Activated T-cell treated with anti-CD3 and anti-CD28 coated beads for 24 hours (primary cell): ENCODE measurements at places on chromosomes 12 and 14.

GRCh38 chr14:55220230-55220629 is 28.8 kb upstream of the DLGAP5 start:
- DNase-seq: no peak

DNA sequence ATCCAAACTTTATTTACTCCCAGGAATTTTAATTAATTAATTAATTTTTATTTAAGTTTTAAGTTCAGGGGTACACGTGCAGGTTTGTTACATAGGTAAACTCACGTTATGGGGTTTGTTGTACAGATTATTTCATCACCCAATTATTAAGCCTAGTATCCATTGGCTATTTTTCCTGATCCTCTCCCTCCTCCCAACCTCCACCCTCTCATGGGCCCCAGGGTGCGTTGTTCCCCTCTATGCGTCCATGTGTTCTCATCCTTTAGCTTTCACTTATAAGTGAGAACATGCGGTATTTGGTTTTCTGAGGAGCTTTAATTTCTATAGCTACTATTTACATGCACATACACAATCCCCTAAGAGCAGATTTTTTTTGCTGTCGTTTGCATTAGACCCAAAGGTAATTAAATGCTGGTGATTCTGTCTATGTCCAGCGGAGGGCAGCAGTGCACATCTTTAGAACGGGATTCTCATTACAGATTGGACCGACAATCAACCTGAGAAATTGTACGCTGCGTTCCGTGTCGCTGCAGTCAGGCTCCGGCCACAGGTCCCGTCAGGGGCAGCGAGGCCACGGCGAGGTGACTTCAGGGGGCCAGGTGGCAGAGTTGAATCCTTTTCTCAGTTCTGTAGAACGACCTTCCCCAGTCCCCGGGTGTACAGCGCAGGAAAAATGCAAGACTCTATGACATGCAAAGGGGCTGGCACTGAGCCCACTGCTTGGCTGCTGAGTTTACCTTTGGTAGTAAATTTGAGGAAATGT is 11.6 kb downstream of the TMEM30B start:
- peak; percentile 61 for DNase-seq

DNA sequence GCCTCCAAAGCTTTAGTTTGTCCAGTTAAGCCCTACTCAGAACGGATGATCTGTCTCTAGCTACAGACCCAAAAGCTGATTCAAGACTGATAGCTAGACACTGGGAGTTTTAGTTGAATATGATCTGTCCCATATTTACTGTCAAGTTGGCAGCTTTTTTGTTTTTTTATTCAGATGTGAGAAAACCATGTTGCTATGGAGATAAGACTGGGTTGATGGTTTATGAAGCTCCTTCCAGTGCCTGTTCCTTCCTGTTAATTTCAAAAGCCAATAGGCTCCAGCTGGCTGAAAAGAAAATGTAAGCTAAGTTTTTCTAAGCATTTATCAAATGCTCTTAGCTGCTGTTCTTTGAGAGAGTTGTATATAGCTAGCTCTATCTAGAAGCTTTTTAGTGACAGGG is 4.7 kb downstream of the DYNLL1 start:
- DNase-seq: no peak

- peak; percentile 18 for DNase-seq
Measured at GRCh38 chr12:6056406-6057240, 67.8 kb downstream of the VWF start.

GRCh38 chr14:99147366-99147740 is 124.6 kb downstream of the BCL11B start:
- no peak for DNase-seq

DNA sequence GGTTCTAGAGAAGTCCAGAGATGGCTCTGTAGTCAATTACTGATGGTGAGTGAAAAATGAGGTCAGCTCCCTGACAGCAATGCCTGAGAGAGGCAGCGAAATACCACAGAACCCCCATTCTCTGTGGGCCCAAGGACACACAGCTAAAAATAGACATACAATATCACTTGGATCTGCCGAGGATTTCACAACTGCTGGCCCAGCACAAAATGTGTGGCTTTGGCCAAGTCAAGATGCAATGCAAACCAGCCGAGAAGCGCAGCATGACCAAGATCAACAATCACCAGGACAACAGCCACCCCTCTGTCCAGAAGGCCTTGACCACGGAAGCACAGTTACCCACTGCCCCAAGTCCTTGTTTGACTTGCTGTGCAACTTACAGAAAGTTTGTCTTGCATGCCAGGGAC is 52.2 kb downstream of the CKAP4 start:
- no peak for DNase-seq

GRCh38 chr14:84749191-84749955 is 780.6 kb upstream of the FLRT2 start:
- no peak for DNase-seq

GRCh38 chr12:123958462-123958861 is 14.2 kb downstream of the CCDC92 start:
- no peak for DNase-seq

DNA sequence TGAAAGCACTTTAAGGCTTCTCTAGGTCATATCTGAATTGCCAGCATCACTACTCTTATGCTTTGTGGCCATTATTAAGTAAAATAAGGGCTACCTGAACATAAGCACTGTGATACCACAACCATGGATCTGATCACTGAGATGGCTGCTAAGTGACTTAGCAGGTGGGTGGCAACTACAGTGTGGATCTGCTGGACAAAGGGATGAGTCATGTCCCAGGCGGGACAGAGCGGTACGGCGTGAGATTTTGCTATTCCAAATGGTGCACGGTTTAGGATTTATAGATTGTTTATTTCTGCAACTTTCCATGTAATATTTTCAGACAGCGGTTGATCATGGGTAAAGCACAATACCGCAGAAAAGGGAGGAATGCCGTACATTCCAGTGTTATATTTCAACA is 39.4 kb downstream of the MLXIP start:
- DNase-seq: no peak

DNA sequence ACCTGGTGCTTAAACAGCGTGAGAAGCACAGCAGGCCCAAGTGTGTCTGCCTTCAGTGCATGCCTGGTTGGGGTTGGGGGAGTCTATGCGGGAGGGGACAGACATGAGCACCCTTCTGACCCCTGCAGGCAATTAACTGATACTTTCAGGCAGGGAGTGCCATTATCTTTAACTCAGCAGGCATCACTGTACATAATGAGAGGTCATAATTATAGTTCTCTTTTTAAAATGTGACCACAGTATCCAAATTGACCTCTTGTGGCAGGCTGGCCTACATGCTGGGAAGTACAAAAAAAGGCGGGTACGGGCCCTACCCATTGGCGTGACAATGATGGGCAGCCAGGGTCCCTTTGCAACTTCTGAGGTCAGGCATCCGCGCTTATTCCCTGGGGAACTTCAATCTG is 209.1 kb downstream of the FOXN3 start:
- no peak for DNase-seq
